ENCODE measurements at places on chromosomes 5 and 9.

GRCh38 chr5:172859966-172860365 lies 25.9 kb downstream of the ERGIC1 start:
- no peak for DNase-seq

- no peak for DNase-seq
Observed at GRCh38 chr5:127183332-127183731, 107.3 kb upstream of the MEGF10 start.

GRCh38 chr9:99181621-99182020 lies 40.1 kb downstream of the ALG2 start:
- DNase-seq: peak; percentile 43

DNA sequence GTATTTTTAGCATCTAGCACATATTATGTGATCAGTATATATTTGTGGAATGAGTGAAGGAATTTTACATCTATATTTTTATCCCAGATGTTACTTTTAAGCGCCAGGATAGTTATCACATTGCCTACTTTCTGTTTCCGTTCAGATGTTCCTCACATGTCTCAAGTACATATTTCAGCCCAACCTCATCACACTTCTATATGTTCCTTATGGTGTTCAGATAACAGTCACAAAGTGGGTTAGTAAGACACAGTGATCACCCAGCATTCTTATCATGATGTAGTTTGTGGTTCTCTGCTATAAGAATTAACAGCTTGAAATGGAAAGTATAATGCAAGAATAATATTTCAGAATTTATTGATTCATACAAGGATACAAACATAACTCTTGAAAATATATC lies 170.0 kb upstream of the RASA1 start:
- DNase-seq: no peak

DNA sequence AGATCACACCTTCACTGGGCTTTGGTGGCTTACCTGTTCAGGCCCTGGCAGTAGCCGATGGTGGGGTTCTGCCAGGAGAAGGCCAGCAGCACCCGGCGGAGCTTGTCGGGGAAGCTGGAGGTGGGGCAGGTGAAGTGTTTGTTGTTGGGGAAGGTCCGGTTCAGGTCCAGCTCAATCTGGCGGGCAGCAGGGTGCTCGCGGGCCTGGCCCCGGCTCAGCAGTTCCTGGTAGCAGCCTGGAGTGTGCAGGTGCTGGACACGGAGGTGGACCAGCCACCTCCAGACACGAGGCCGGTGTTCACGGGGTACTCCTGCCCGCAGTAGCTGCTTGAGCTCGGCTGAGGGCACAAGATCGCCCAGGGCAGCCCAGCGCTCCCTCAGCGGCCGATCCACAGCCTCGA lies 16.2 kb upstream of the CORO2A start:
- DNase-seq: no peak

- DNase-seq: no peak
Observed at GRCh38 chr9:79573412-79573923, 1.7 kb downstream of the TLE4 start.

GRCh38 chr5:90461288-90461687 lies 13.3 kb downstream of the MBLAC2 start:
- no peak for DNase-seq

DNA sequence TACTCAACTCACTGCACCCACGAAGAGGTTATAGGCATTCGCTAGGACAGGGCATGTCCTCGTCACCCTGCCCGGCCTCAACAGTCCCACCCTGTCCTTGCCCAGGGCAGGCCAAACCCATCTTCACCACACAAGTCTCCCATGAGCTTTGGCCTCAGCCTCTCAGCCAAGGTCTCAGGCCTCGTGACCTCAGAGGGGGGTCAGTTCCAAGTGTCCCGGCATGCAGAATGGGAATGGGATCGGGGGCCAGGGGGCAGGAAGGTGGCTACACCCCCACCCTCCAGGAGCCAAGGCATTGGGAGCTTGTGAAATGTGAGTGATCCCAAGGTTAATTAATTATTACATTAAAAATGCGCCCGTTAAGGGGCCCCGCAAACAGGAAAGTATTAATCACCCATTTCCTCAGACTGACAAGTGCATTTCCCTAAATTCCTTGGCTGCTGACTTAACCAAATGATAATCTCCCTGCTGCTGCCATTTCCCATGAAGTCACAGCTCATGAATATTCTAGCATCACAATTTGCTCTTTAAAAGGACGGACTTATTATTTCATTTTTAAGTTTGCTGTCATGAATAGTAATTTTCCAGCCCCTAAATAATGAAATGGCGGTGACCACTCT lies 8.0 kb upstream of the UBAC1 start:
- DNase-seq: no peak

GRCh38 chr9:137918331-137919094 lies 40.9 kb downstream of the CACNA1B start:
- no peak for DNase-seq

DNA sequence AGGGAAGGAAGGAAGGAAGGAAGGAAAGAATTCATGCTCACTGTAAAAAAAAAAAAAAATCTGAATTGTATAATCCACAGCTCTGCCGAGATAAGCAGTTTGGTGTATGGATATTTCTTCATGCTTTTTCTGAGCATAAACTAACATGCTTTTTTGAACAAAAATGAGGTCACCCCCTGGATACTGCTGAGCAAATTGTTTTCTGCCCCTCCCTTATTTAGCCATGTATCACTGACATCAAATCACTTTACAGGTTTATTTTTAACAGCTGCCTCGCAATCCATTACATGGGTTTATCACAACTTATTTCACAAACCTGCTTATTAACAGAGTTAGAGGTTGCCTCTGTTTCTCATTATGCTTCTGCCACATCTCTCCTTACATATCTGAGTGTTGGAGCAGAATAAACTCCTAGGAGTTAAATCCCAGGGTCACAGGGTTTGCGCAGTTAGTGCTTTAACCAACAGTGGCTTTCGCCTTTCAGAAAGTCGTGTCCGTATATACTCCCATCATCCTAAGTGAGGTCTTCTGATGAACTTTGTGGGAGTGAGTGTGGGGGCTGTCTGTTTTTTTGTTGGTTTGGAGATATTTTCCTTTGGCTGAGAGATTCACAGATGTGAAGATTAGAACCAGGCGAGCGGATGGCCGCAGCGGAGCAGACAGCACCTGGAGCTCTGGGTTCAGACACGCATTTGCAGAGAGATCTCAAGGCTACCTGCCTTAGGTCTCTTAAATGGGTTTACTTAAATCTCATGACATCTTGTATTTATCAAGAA lies 57.7 kb downstream of the AK8 start:
- DNase-seq: no peak
